ENCODE measurements at places on chromosomes 5 and 9. TPM values are rescaled to one million over a fixed set of nuclear protein-coding genes. Genes with fewer than 3 reads are reported as not detected.
A peak's percentile ranks its signal among the peaks of the same experiment; 100 is the strongest.

GRCh38 chr9:32867026-32867425, 83.7 kb downstream of the TMEM215 start:
- DNase-seq = no peak

GRCh38 chr9:100317706-100318105, 35.0 kb downstream of the TEX10 start:
- DNase-seq = no peak

GRCh38 chr5:73346878-73347408, 101.6 kb downstream of the FOXD1 start:
- no peak for DNase-seq

DNA sequence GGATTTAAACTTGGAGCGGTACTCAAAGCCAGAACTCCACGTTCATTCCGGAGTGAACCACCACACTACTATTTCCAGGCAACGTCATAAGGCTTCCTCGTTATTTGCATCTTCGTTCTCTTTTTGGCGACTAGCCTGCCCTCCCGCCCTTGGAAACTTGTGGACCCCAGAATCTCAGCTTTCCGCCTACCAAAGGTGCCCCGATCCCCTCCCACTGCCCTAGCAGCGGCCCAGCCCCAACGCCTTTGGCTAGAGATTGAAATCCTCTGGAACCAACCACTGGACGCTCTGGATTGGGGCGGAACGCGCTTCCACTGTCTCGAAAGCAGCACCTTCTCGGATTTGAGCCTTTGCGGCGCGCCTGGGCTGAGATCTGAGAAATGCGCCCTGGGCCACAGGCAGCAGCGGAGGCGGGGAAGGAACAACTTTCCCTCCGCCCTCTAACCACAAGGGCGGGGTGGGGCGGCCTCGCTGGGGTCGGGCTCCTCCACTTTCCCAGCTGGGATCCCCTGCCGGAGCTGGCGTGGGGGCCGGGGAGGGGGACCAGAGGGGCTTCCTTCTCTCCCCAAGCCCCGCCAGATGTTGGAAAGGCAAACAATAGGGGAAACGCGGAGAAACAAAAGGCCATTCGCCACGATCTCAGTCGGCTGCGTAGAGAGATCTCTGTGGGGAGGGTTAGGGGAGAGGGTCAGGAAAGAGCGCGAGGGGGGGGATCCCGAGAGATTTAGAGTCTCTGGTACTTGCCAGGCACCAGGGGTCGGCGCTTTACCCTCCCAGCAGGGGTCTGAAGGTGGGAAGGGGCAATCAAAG, 1.3 kb downstream of the MOB3B start:
- DNase-seq = peak; percentile 85

- no peak for DNase-seq
Observed at GRCh38 chr5:104111632-104112031, 549.0 kb upstream of the NUDT12 start.

DNA sequence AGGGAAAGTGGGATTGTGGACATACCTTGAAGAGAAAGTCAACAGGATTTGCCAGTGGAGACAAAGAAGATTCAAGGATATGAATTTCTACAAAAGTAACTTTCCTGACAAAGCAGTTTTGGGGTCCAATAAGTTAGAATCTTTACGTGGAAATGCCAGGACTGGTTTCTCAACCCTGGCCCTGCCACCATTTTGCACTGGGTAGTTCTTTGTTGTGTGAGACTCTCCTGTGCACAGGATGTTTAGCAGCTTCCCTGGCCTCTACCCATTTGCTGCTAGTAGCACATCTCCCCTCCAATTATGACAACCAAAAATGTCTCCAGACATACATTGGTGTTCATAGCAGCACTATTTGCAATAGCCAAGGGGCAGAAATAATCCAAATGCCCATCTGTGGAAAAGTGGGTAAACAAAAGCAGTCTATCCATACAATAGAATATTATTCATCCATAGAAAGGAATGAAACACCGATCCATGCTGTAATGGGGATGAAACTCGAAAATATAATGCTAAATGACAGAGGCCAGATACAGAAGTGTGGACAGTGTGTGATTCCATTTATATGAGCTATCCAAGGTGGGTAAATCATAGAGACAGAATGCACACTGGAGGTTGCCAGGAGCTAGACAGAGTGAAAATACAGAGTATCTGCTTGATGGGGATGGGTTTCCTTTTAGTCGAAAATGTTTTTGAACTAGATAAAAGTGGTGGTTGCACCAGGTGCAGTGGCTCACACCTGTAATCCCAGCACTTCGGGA, 91.4 kb downstream of the NSUN2 start:
- DNase-seq = no peak

GRCh38 chr9:128385496-128386460, 14.6 kb downstream of the URM1 start:
- DNase-seq = no peak

DNA sequence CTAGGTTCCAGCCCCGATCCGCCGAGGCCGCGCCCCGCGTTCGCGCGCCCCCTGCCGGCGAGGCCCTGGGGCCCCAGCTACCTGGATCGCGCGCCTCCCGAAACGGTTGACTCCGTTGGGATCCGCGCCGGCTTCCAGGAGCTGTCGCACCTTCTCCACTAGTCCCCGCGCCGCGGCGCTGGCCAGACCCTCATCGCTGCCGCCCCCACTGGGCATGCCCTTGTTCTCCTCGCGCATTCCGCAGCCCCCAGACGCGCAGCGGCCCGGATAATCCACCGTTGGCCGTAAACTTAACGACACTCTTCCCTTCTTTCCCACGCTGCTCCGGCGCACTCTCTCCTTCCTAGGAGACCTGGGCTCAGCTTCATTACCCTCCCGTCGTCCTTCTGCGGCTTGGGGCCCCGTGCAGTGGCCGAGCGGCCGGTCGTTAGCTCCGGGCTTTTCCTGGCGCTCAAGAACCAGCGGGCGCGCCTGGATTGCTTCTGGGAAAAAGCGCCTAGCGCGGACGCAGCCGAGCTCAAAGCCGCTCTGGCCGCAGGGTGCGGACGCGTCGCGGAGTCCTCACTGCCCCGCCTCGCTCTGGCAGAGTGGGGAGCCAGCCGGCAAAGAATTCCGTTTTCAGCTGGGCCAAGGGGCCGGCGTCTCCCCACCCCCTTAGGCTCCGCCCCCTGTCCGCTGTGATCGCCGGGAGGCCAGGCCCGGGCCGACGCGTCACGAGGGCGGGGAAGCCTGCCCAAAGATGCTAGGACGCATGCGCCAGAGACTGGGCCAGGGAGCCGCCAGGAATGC, at the start of gene CDKN2B:
Gene CDKN2B, minus strand, starts transcription at position 589 of the 789 bp plus-strand sequence. Its CDS starts 352 bp downstream, at position 237.
- peak; percentile 97 for DNase-seq

- no peak for DNase-seq
Observed at GRCh38 chr5:15577132-15577531, 77.2 kb downstream of the FBXL7 start.

The GPX8 gene
- total RNA-seq = 6.8 TPM

The DMGDH gene
- total RNA-seq = 2.2 TPM

The SPATA31E1 gene
- total RNA-seq = not detected

The GARNL3 gene
- total RNA-seq = 12.6 TPM

The NSA2 gene
- 35.1 TPM for total RNA-seq

The TPM2 gene
- 966 TPM for total RNA-seq

The PTBP3 gene
- 13.7 TPM for total RNA-seq

Measured in Right ventricle myocardium superior (tissue), 1 donor.